HFFc6 (cell line): ENCODE measurements at places on chromosomes 4 and X. TPM values are rescaled to one million over a fixed set of nuclear protein-coding genes. Genes with fewer than 3 reads are reported as not detected.

The PCDH7 gene
- 0.12 to 1.1 TPM (median 0.75 TPM) in 3 replicates for total RNA-seq

The ADH1A gene
- total RNA-seq, result not detected in 3 replicates

The ETDA gene
- total RNA-seq, result not detected in 3 replicates

The XAGE1A gene
- total RNA-seq, result not detected in 3 replicates

The ZRSR2 gene
- 7.0 and 7.1 TPM in 2 replicates for total RNA-seq

The SLC2A9 gene
- 1.1 to 1.8 TPM (median 1.3 TPM) in 3 replicates for total RNA-seq

The GPRASP1 gene
- 0.78 to 1.5 TPM (median 0.81 TPM) in 3 replicates for total RNA-seq

The SSX4 gene
- total RNA-seq, result not detected in 3 replicates

The ARAP2 gene
- not detected in 3 replicates for total RNA-seq

The L1CAM gene
- total RNA-seq, result 16.2 to 89.2 TPM (median 62.9 TPM) in 3 replicates

The AADAT gene
- total RNA-seq, result 3.9 to 7.1 TPM (median 6.1 TPM) in 3 replicates

The USP51 gene
- 0.80 to 1.2 TPM (median 1.0 TPM) in 3 replicates for total RNA-seq

The USP17L28 gene
- total RNA-seq, result not detected in 3 replicates

The MXRA5 gene
- total RNA-seq, result 9.0 and 12.9 TPM in 2 replicates

The TMPRSS11A gene
- total RNA-seq, result not detected in 3 replicates

The STARD8 gene
- 2.1 to 3.5 TPM (median 2.4 TPM) in 3 replicates for total RNA-seq

The FRG2 gene
- not detected in 3 replicates for total RNA-seq

The FGF13 gene
- not detected in 3 replicates for total RNA-seq

The GNRHR gene
- not detected in 3 replicates for total RNA-seq

The HAND2 gene
- total RNA-seq, result 0.39 to 3.3 TPM (median 3.0 TPM) in 3 replicates

The RHOXF1 gene
- not detected in 3 replicates for total RNA-seq

The PTPN13 gene
- 48.1 to 56.8 TPM (median 51.9 TPM) in 3 replicates for total RNA-seq

The HSD17B13 gene
- total RNA-seq, result not detected in 3 replicates

The LUZP4 gene
- not detected in 3 replicates for total RNA-seq

The AGTR2 gene
- total RNA-seq, result not detected in 2 replicates

The CCKAR gene
- total RNA-seq, result not detected in 3 replicates

The IRAK1 gene
- total RNA-seq, result 103 to 125 TPM (median 117 TPM) in 3 replicates

The CTSO gene
- total RNA-seq, result 2.5 to 4.2 TPM (median 2.8 TPM) in 3 replicates
